ENCODE measurements at places on chromosomes 12 and 14. TPM values are rescaled to one million over a fixed set of nuclear protein-coding genes. Genes with fewer than 3 reads are reported as not detected.

Gene ACVRL1
- 36.9 TPM for total RNA-seq

Gene RTRAF
- total RNA-seq = 237 TPM

DNA sequence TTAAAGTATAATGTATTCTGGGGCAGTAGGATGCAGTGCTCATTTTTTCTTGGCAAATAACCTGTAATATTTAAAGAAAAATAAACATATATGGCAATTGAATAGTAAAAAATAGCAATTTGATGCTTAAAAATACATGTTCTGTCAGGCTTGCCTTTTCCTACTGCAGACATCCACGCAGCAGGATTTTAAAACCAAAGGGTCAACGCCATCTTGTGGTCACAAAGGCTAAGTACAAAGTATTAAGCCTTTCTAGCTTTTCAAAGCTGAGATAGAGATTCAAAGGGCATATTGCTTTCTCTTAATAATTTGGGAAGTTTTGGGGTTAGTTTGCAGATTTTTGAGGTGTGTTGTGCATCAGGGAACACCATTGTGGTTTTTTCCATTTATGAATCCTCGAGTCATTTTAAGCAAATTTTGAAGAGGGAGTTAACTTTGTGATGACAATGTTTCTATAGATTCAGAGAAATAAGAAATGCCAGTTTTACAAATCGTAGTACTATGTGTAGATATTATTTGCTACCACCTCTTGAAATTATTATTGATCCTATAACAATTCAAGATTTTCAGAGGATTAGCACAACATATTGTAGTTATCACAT, 4.7 kb upstream of the CCER1 start:
- H3K4me3 ChIP-seq = no peak overlapping the region
- no peak overlapping the region for H3K27ac ChIP-seq
- DNase-seq = no peak
- no peaks in the 10 kb centered on the region for H3K27me3 ChIP-seq

DNA sequence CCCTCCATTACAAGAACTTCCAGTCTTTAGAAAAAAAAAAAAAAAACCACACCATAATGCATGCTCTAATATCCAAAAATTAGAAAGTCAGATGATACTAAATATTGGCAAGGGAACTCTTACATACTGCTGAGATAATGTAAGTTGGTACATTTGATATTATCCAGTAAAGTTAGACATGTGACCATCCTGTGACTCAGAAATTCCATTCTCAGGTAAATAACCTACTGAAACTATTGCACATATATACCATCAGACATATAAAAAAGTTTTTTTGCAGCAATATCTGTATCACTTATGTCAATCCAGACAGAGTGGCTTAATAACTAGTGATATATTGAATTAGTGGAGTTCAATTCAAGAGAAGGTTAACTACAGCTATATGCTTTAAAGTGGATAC, 63.5 kb downstream of the KITLG start:
- H3K4me3 ChIP-seq = no peak overlapping the region
- no peak for DNase-seq
- H3K36me3 ChIP-seq = peaks cover 26% of the 10 kb centered on the region
- no peaks in the 10 kb centered on the region for H3K27me3 ChIP-seq
- peaks cover 30% of the 10 kb centered on the region for H3K4me1 ChIP-seq
- no peak overlapping the region for H3K27ac ChIP-seq

- H3K4me1 ChIP-seq = no peaks in the 10 kb centered on the region
- no peak overlapping the region for H3K4me3 ChIP-seq
- no peak overlapping the region for H3K27ac ChIP-seq
- H3K36me3 ChIP-seq = no peaks in the 10 kb centered on the region
These were observed 429.4 kb downstream of the GXYLT1 start for GRCh38 chr12:41715256-41715655.

GRCh38 chr14:102207831-102208365, 68.2 kb downstream of the WDR20 start:
- H3K27ac ChIP-seq = no peak overlapping the region
- peaks cover 28% of the 10 kb centered on the region for H3K4me1 ChIP-seq
- H3K27me3 ChIP-seq = no peaks in the 10 kb centered on the region
- DNase-seq = no peak

- H3K27me3 ChIP-seq = no peaks in the 10 kb centered on the region
- DNase-seq = no peak
- H3K4me3 ChIP-seq = no peak overlapping the region
- H3K36me3 ChIP-seq = no peaks in the 10 kb centered on the region
- H3K27ac ChIP-seq = no peak overlapping the region
These were observed 1.2 kb upstream of the MED13L start for GRCh38 chr12:116278667-116279066.

DNA sequence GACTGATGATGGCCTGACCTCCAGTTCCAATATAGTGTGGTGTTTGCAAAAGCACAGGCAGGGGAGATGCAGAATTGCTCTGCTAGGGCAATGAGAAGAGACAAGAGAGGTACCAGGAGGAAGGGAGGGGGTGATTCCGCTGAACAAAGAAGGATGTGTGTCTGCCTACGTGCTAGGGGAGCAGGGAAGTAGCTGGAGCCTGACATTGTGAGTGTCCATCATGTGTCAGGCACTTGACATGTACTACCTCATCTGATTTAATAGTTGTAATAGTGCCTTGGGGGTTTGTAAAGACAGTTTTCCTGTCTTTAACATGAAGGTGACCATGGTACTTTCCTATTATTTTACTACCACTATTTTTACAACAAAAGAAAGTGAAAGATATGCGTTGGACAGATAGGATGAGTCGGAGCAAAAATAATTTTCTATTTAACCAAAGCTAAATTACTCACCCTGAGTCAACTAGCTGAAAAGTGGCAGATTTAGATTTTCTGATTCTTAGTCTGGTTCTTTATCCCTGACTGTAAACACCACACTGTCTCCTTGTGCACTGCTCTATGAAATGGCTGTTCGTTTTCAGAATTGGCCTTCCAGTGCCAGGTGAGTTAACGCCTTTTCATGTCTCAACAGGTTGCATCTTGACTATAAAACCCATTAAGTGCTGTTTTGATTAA, 33.7 kb upstream of the TEAD4 start:
- no peak overlapping the region for H3K4me3 ChIP-seq
- peaks cover 3% of the 10 kb centered on the region for H3K4me1 ChIP-seq
- DNase-seq = no peak
- H3K36me3 ChIP-seq = peaks cover 88% of the 10 kb centered on the region

- H3K27me3 ChIP-seq = no peaks in the 10 kb centered on the region
- peaks cover 79% of the 10 kb centered on the region for H3K4me1 ChIP-seq
- peak overlapping the region; percentile 89 for H3K4me3 ChIP-seq
- DNase-seq = no peak
These were observed 2.2 kb upstream of the NFKBIA start for GRCh38 chr14:35406506-35407305.

Data from left ventricle myocardium inferior (tissue), 1 donor.